ENCODE measurements at places on chromosomes 13 and 19. TPM values are rescaled to one million over a fixed set of nuclear protein-coding genes. Genes with fewer than 3 reads are reported as not detected.

TTC9B gene
- total RNA-seq, result not detected

ARRDC5 gene
- total RNA-seq, result not detected

BEST2 gene
- not detected for total RNA-seq

TTYH1 gene
- total RNA-seq, result 0.19 TPM

DMKN gene
- 1.3 TPM for total RNA-seq

GARIN5A gene
- total RNA-seq, result 0.58 TPM

Measured in activated CD4-positive, alpha-beta T cell treated with anti-CD3 and anti-CD28 coated beads for 36 hours (primary cell).